ENCODE measurements at places on chromosomes 16 and 17.
A peak's percentile ranks its signal among the peaks of the same experiment; 100 is the strongest.

DNA sequence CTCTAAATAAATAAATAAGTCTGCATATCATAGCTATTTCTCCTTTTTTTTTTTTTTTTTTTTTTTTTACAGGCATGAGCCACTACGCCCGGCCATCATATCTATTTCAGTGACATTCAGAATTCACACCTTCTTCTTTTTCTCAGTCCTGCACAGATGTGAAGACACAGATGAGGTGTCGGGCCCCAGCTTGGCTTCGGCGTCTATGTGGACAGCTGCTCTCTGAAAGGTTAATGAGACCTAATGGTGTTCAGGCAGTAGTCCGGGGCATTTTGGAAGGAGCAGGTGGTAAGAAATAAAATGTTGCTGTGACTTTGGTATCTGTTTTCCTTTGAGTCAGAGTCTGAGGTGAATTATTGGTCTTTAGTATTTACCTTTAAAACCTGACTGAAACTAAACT is 23.6 kb downstream of the TANGO6 start:
- no peak for DNase-seq

DNA sequence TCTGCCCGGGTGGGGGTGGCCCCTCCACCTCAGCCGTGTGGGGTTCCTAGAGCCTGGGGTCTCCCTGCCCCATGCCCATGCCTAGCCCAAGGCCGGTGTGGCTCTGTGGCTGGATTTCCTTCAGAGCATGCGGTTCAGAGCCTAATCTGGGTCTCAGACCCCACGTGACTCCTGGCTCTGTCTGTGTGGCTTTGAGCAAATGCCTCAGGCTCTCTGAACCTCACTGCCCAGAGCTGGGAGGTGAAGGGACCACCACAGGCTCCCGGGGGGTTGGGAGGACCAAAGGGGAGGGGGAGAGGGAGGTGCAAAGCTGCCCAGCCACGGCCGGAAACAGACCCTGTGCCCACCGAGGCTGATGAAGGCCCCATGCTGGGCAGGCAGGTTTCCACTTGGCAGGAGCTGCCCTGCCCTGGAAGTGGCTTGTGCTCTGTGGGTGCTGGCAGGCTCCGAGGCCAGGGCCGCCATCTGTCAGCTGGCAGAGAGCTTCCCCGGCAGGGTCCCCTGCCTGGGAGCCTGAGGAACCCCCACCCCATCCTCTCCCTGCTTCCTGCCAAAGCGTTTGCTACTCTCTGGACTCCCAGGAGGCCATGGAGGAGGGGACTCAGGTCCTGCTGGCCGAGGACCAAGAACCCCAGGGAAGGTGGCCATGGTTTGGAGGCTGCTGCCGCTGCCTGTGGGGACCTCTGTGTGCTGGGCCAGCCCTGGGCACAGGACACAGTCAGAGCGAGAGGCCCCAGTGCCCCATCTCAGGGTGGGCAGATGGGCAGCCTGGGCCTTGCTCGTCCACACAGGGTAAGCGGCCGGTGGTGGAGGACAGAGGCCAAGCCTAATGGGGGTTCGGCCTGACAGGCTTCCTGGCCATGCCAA is 4.0 kb downstream of the CDH15 start:
- DNase-seq: no peak

DNA sequence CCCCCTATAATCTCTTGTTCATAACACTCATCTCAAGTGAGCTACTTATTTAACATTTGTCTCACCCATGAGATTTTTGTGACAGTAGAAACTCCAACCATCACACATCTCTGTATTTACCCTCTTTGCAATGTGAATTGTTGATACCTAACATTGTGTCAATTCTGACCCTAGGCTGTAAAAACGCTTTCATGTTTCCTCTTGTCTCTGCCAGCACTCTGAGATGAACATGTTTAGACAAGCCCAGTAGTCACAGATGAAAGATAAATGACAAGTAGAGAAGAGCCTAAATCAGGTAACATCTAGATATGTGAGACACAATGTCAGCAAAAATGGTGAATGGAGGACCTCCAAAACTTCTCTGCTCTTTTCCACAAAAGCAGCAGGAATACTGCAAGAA is 1254.5 kb upstream of the GOT2 start:
- DNase-seq: no peak

- no peak for DNase-seq
These were observed 9.4 kb downstream of the NPRL3 start for GRCh38 chr16:129075-129474.

- no peak for DNase-seq
These were observed 8.2 kb downstream of the CORO6 start for GRCh38 chr17:29614349-29615047.

DNA sequence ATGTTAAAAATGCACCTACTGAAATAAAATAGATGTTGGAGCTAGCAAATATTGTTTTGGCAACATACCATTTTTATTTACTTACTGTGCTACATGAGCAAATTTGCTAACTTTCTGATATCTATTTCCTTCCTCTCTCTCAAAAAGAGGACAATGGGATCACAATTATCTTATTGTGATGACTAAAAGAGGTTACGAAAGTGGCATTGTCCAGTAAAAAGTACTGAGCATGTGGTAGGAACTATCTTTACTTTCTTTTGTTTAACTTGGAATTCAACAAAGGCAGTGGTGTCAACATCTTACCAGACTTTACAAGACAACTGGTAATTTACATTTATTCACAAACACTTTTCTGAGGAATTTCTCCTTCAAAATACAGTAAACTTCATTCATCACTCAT is 1542.6 kb upstream of the CDH8 start:
- DNase-seq: no peak

DNA sequence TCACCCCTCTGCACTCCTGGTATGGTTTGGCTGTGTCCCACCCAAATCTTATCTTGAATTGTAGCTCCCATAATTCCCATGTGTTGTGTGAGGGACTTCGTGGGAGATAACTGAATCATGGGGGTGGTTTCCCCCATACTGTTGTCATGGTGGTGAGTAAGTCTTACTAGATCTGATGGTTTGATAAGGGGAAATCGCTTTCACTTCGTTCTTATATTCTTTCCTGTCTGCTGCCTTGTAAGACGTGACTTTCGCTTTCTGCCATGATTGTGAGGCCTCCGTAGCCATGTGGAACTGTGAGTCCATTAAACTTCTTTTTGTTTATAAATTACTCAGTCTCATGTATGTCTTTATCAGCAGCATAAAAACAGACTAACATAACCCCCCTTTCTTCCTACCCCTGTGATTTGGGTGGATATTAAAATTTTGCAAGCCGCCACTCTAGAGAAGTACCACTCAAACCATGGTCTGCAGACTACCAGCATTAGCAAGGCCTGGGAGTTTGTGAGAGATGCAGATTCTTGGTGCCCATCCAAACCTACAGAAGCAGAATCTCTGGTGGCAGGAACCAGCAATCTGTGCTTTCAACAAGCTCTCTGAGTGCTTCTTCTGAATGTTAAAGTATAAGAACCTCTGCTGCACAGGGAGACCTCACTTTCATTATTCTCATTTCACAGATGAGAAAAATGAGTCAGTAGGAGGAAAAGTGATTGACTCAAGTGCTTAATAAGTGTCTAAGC is 999.5 kb upstream of the EEF2KMT start:
- no peak for DNase-seq

DNA sequence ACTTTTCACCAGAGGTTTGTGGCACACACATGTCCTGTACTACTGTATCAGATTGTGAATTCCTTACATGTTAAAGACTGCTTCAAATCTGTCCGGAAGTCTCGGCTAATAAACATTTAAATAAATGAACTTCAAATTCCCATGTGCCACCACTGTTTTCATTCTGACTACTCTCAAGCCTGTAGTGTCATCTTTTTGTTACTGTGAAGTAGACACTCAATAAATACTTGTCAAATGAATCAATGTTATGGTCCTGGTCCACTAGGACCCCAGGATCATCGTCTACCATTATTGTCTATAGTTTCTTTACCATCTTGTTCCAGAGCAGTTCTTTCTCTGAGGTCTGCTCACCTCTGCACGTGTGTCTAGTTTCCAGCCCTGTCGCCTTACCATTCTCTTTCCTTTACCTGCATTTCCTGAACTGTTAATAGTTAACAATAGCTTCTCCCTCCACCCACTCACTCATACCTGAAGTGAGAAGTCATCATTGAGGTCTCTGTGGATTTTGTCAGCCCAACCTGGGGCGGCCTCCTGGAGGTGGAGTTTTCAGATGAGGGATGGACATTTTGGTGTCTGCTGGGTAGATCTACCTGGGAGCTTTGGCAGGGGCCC is 333.0 kb downstream of the SEC14L1 start:
- DNase-seq: no peak

DNA sequence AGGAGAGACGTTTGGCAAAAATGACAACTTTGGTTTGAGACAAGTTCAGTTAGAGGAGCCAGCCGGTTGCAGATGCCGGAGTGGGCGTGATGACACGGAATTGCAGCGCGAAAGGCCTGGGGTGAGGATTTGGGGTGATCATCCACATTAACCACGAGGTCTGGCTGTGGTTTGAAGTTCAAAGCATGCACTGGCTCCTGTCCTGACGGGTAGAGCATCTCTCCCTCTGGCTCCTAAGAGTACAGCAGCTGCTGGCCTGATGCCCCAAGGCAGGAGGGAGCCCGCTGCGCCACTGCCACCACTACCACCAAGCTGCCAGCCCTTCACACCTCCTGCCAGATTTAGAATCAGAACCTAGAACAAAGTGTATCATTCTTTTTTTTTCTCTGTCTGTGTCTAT is 3.7 kb downstream of the RHBDL3 start:
- DNase-seq: no peak

- DNase-seq: no peak
These were observed 3.7 kb upstream of the MSRB1 start for GRCh38 chr16:1946495-1947368.

DNA sequence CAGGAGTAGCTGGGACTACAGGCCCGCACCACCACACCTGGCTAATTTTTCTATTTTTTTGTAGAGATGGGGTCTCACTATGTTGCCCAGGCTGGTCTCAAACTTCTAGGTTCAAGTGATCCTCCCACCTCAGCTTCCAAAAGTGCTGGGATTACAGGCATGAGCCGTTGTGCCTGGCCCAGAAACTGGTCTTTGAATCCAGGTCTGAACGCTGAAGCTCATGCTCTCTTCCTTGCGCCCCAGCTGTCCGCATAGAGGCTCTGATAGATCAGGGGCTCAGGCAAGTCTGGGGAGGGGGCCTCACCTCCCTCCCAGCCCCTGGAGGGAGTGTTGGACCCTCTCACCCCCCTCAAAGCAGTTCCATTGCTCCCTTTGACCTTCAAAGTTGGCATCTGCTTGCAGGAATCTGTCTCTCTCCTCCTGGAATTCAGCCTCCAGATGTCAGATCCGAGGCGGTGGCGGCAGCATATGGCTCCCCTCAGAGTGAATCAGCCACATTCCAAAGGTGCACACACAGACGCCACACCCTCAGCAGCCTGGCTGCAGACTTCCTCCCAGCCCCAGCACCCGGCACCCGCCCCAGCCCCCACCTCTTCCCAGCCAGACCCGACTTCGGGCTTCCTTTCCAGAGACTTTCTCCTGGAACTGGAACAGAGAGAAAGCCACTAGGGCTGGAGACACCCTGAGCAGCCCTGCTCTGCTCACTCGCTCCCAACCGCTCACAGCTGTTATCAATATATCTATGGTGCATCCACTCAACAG is 16.9 kb upstream of the GLIS2 start:
- DNase-seq: no peak

DNA sequence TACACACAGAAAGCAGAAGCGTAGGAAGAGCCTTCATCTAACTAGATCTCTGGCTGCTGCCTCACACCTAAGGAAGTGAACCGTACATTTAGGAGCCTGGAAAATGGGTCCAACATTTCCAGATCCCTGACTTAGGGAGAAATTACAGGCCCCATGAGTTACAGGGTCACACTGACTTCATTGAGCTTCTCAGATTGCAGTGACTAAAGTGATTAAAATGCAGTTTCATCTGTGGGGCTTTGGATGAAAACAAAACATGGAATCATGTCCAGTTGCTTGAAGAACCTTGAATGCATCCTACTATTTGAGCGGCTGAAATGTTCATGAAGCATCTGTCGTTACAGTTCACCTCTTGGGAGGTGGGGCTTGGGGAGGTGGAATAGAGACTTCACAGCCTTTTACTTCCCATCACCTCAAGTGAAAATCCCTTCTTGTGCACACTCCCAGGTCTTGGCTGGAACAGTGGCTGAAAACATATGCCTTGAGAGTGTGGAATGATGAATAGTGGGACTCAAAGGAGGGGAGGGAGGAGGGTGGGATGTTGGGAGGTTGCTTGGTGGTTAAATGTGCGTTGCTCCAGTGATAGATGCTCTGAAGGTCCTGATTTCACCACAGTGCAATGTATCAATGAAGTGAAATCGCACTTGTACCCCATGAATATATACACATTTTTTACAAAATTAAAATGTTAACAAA is 19.7 kb downstream of the TEKT3 start:
- no peak for DNase-seq

DNA sequence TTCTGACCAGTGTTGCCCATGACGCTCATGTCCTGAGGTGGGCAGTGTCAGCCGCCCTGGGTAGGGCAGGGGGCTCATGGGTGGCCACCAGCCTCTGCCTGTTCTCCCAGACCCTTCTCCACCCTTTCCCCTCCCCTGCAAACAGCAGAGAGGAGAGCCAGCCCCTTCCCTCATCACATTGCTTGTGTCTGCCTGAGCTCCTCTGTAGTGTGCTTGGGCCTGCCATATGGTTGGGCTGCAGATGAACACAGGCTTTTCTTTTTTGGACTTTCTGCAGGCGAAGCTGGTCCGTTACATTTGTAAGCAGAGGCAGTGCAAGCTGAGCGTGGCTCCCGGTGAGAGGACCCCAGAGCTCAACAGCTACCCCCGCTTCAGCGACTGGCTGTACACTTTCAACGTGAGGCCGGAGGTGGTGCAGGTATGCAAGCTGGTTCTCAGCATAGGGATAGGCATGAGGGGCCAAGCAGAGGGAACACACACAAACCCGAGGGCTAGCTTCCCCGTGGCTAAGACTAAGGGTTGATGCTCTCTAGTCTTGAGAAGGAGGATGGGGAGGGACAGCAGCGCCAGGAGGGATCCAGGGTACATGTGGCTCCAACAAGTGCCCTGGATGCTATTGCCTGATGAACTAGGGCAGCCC is 80.6 kb upstream of the LGALS9 start:
- DNase-seq: no peak

GRCh38 chr17:80168371-80168770 is 1.5 kb upstream of the CARD14 start:
- no peak for DNase-seq

DNA sequence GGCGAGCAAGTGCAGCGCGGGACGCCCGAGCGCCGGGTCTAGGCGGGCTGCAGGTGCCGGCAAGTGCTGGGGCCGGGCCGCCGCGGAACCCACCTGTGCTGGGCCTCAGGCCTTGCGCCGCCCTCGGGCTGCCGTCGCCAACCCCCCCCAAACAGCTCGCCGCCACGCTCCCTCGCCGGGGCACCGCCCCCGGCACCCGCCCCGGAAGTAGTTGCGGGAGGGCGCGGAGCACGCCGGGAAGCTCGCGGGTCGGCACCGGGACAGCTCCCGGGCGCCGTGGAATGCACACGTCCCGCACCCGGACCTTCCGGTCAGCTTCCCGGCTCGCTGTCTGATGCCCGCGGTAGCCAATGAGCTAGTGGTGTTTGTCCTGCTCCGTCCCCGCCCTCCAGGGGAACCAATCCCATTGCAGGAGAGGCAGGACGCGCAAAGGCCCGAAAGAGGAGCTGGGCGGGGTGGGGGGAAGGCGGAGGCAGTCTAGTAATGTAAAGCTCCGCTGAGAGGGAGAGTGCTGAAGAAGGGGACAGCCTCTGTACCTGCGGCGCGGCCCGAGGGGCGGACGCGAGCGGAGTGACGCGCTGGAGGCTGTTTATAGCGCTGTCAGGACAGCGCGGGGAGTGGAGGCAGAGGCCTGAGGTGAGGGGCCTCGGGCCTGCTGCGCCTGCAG is at the start of the genes ANKS3 and DNAAF8:
Gene ANKS3 (minus strand): TSS at position 209 of the 667 bp plus-strand sequence. CDS start 4,122 bp downstream, outside the sequence.
Gene DNAAF8 (plus strand): TSS at position 475 of the 667 bp plus-strand sequence. CDS start 1,978 bp downstream, outside the sequence.
- peak; percentile 86 for DNase-seq

GRCh38 chr17:77769215-77769614 is 189.3 kb upstream of the TNRC6C start:
- DNase-seq: no peak
